ENCODE measurements at places on chromosomes 3 and 15.

- DNase-seq = no peak
Measured at GRCh38 chr3:192831801-192832347, 85.8 kb downstream of the MB21D2 start.

GRCh38 chr3:115513416-115513800 is 109.9 kb upstream of the GAP43 start:
- no peak for DNase-seq

DNA sequence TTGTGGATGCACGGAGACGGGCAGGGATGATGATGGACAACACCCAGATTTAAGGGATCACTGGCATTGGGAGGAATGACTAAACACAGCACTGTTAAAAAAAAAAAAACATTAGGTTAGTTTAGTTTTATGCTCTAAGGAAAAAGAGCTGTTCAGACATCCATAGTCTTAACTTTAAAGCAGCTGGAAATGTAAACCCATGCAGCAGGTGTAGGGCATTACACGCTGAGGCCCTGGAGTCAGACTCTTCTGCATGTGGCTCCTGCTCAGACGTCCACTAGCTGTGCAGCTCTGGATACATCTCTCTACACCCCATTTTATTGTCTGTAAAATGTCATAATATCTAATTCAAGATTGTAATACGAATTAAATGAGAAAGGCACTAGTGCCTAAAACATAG is 191.8 kb upstream of the RASGRP1 start:
- no peak for DNase-seq

DNA sequence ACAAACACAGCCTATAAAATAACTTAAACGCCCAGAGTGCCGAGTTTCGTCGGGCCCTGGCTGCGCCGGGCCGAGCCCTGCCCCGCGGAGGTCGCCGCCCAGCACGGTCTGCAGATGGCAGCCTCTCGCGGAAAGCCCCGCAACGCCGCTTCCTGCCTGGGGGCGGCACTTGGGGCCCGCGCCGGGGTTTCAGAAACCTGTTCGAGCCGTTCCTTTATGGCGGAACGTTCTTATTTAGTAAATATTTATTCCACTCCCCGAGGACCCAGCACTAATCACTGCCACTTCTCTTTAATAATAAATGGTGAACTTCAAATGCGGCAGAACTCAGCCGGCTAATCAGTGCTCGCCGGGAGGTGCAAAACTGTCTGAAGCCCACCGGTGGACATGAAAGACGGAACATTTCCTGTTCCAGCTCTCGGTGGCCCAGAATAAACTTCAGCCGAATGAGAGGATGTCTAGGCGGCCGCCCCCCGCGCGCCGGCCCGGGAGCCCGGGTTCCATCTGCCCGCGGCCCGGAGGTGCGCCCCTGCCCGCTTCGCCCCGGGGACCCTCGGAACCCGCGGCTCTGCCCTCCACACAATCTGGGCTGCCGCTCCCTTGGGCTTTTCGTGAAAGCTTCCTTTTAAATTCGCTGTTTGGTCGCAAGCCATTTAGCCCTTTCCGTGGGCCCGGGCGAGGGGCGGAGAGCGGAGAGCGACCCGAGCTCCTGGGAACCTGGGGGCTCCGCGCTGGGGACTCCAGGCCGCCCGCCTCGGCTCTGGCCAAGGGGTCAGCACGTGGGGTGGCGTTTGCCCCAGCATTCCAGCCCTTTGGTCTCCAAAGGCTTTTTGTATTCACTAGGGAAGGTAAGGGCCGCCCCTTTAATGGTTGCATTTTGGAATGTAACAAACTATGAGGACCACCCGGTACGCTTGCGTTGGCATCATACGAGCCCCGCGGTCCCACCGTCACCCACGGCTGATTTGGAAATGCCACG is 110.8 kb upstream of the ATP11B start:
- peak; percentile 68 for DNase-seq

DNA sequence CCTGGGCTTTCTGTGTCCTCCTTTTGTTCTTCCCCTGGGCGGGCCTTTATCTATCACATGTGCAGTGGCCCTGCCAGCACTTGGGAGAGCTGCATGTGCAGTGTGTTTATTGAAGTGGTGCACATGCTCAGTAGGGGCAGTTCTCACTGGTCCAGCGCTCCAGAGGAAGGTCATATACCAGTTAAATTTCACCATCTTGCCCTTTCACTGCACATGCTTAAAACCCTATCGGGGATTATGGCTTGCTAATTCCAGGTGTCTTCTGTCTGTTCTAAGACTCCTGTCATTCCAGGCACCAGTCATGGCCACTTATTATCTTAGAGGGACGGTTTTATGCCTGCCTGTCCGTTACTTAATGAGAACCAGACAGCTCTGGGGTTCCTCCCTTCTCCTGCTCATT is 52.2 kb downstream of the ROPN1B start:
- no peak for DNase-seq

- no peak for DNase-seq
Measured at GRCh38 chr3:171455603-171456550, 4.3 kb downstream of the TNIK start.

GRCh38 chr3:163056874-163057497 is 1560.4 kb downstream of the OTOL1 start:
- DNase-seq = peak; percentile 64

DNA sequence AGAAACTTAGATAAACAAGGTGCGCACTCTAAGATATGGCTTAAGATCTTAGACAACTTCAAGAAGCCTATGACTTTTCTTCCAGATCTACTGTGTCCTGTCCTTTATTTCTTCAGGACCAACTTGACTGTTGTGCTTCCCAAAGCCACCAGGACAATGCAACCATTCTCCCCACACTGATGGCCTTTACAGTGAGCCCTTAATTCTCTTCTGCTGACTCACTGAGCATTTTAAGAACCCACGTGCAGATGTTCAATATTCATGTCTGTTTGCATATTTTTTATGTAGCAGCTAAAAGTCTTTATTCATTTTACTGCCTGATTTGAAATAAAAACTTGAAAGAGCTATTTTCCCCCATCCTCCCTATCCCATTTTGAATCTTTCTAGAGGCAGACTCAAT is 103.3 kb upstream of the SLC2A2 start:
- no peak for DNase-seq

- DNase-seq = no peak
Measured at GRCh38 chr3:135927155-135927554, 38.4 kb upstream of the PPP2R3A start.

GRCh38 chr15:92361321-92362000 is 32.2 kb upstream of the ST8SIA2 start:
- DNase-seq = no peak

DNA sequence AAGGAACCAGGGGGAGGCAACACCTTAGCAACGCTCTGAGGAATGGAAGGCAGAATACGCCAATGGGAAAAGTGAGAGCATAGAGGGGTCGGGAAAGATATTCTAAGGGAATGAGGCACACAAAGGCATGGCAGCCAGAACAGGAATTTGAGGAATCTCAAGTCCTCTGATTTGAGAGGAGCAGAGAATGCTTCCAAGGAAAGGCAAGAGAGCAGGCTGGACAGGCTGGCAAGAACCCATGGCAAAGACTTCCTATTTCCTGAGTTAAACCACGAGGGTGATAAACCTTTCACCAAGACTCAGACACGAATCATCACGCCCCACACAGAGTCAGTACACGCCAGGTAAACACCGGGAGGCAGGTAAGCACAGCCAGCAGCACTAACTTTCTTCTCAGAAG is 109.8 kb downstream of the IGF2BP2 start:
- DNase-seq = no peak

DNA sequence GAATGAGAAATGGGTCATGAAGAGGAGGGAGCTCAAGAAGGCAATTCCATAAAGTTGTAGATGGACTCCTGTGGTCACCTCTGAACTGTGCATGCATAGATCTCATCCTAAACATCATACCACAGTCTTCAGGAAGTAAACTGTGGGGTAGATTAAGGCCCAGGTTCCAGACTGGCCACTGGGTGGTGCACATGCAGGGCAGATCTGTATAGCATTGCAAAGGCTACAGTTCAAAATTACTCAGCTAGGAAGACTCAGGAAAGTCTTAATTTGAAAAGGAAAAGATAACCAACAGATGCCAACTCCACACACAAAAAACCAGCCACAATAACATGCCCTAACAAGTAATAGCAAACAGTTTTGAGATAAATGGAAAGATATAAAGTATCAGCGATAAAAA is 20.3 kb downstream of the KY start:
- DNase-seq = no peak

DNA sequence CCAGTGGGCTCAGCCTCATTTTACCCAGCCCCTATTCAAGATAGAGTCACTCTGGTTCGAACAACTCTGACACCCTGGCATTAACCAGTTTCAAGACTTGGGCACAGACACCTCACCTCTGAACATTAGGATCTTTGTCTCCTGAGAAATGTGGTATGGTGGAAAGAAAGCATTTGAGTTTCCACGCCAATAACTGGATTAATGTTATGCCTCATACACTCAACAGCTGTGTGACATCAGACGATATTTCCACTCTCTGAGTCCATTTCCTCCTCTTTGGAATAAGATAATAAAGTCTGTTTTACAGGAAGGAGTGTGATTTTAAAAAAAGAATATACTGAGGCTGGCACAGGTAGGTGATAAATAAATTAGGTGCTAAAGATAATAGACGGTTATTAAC is 121.3 kb upstream of the CHL1 start:
- DNase-seq = no peak

GRCh38 chr3:157718800-157719199 is 215.6 kb upstream of the VEPH1 start:
- no peak for DNase-seq

GRCh38 chr15:22968366-22968765 is 11.8 kb downstream of the CYFIP1 start:
- DNase-seq = no peak

GRCh38 chr3:51946796-51947195 is 4.6 kb downstream of the PARP3 start:
- DNase-seq = no peak

DNA sequence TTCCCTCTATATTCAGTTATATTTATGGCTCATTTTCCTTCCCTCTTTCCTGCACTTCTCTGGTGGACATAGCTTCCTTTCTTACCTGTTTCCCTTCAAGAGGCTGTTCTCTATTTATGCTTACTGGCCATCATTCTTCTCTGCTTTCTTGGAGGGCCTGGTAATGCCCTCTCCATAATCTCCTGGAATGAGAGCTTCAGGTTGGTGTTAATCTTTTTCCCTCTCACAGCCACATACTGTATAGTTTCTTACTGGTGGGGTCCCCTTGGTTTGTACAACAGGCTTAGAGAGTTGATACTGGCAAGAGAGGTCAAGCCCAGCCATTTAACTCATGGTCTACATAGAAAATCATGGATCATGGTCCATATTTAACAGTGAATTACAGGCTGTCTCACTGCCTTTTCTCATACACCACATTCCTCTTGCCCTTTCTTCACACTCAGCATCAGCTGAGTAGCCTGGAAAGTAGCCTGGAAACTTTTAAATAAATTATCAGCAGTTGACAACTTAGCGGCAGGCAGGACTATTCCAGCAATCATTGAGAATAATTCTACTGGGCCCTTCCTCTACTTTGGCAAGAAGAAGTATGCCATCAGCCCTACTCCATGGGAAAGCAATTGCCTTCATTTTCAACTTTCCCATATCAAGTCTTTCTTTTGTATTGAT is 38.0 kb upstream of the DPH6 start:
- no peak for DNase-seq

DNA sequence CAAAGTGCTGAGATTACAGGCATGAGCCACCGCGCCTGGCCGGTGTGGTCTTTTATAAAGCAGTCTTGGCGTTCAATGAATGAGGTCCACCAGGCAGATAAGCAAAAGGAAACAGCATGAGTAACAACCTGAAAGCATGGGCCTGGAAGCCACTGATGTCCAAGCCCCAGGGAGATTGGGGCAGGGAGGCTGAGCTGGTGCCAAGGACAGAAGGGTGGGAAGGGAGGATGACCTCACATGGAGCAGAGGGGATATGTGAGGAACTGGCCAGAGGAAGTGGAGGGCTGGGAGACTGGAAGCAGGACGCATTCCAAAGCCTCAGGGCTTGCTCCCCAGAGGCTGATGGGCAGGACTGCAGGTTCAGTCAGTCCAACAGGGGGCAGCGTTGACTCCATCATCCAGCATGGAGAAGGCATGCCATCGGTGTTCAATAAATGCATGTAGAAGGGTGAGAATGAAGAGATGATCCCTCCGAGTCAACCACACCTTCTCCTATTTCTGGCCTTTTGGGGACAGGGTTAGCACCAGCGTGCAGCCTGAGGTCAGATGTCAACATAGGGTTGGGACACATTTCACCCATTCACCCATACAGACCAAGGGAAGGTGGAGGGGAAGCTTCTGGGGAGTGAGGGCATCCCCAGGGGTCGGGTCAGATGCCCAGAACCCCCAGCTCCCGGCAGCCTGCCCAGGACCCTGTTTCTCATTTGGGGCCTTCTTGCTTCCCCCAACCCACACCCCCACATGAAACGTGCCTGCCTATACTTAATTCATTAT is 14.8 kb downstream of the MYL3 start:
- peak; percentile 31 for DNase-seq

- DNase-seq = no peak
Measured at GRCh38 chr3:131733086-131733841, 230.5 kb upstream of the MRPL3 start.

GRCh38 chr3:186236357-186237020 is 125.5 kb downstream of the DGKG start:
- DNase-seq = no peak

DNA sequence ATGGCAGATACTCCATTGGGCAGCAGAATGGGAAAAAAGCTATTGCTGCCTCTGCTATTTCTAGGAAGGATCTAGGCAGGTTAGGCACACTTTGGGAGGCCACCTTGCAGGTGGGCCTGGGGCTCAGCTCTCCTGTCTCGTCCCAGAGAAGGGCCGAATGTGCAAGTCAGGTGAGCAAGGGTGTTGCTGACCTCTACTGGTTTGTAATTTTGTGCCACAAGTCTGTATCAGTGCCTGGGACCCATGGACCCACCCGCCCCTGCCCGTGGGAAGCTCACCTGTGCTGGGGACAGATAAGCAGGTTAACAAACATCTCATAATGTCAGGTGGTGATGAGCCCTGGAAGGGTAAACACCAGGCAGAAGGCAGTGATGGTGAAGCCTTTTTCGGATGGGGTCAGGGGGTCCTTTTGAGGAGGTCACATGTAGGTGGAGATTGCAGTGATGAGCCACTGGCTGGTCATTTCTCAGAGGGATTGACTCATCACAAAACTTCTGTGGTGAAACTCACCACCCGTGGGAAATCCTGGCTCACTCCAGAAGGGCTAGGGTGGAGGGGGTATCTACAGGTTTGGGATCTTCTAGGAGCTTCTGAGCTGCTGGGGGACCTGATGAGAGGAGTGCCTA is 161.3 kb downstream of the KLF13 start:
- DNase-seq = no peak

- DNase-seq = no peak
Measured at GRCh38 chr3:146300768-146301167, 49.9 kb upstream of the PLSCR4 start.

Measured in neural crest cell (in vitro differentiated cells).